ENCODE measurements at places on chromosomes 2 and 18. TPM values are rescaled to one million over a fixed set of nuclear protein-coding genes. Genes with fewer than 3 reads are reported as not detected.

The SKOR2 gene
- not detected for total RNA-seq

The USP34 gene
- total RNA-seq, result 79.4 TPM

DNA sequence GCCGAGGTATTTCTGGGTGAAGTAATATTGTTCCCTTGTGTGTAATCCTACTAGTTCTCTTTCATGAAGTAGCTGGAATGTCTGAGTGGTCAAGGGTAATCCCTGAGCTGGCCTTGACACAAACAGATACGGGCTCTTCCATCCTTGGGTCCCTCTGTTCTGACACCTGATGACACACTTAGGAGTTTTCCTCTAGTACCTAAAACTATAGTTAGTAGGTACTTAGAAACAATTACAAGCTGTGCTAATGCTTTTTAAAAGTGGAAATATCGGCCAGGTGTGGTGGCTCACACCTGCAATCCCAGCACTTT lies 59.2 kb upstream of the IL1R1 start:
- no peak for DNase-seq

The POTEI gene
- not detected for total RNA-seq

The GAL3ST2 gene
- total RNA-seq, result 0.58 TPM

DNA sequence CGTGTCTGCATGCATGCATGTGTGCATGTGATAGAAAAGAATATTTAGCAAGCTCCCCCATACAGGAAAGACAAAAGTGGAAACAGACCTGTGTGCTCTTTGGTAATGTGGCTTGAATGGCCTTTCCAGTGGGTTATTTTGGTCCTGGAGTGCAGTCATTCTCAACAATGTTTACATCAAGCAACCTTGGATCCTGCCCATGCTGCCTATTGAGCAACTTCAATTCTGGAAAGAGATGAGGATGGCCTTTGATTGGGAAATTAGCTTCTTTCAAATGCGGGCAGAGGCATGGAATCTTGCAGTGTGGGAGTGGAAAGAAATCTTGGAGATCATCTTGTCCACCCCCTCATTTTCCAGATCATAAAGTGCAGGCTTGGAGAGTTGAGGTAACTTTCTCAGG lies 87.2 kb upstream of the SMAD2 start:
- DNase-seq, result no peak

The PLEKHB2 gene
- 72.0 TPM for total RNA-seq

The FTCDNL1 gene
- 1.3 TPM for total RNA-seq

The ELOA2 gene
- not detected for total RNA-seq

- DNase-seq, result no peak
Measured at GRCh38 chr2:145845207-145845894, 1325.4 kb upstream of the ZEB2 start.

The MREG gene
- 12.6 TPM for total RNA-seq

- DNase-seq, result no peak
Measured at GRCh38 chr2:234772733-234773060, 179.1 kb upstream of the SH3BP4 start.

GRCh38 chr2:105100046-105100840 lies 62.4 kb downstream of the MRPS9 start:
- no peak for DNase-seq

DNA sequence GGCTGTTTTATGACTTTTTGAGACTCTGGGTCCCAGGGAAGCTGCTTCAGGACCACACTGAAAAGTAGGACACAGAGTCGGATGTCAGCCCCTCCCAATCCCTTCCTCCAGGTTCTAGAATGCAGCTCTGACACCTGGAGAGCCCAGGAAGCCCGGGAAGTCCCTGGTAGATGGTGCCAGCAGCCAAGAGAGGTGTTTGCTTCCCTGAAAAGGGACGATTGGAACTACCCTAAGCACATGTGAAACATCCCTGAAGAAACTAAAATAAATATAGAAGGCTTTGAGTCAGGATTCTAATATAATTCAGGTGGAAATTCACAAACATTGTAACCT lies 163.2 kb upstream of the CYRIA start:
- no peak for DNase-seq

DNA sequence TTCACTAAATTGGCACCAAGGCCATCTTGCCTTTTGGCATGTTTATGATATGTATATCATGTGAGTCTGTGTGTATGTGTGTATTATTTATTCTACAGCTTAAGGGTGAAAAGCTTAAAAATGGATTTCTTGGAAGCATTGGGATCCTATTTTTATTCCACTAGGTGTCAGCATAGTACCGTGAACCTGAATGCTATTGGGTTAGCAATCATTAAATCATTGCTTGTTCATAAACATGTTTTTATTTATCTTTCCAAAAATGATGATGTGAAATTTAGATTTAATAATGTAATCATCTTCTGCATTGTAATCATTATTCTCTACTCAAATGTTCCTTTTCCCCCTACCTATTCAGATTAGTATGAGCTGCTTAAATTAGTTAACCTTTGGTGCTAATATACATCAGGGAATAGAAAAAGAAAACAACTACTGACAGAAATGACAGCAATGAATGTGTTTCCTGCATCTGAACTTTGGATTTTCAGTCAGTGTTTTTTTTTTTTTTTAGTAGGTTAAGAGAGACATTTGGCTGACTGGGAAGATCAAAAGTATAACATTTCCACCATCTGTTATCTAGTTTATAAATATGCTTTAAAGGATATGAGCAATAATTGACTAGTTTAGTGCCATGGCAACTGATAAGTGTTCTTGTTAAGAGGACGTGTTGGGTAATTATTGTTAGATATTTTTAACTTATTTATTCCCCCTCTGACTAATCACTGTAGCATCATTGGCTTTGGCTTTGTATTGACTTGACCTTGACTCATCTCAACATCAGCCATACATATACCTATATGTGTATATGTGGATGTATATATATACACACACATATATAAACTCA lies 14.1 kb upstream of the ZSWIM2 start:
- DNase-seq, result no peak

The COPS7B gene
- 35.1 TPM for total RNA-seq

DNA sequence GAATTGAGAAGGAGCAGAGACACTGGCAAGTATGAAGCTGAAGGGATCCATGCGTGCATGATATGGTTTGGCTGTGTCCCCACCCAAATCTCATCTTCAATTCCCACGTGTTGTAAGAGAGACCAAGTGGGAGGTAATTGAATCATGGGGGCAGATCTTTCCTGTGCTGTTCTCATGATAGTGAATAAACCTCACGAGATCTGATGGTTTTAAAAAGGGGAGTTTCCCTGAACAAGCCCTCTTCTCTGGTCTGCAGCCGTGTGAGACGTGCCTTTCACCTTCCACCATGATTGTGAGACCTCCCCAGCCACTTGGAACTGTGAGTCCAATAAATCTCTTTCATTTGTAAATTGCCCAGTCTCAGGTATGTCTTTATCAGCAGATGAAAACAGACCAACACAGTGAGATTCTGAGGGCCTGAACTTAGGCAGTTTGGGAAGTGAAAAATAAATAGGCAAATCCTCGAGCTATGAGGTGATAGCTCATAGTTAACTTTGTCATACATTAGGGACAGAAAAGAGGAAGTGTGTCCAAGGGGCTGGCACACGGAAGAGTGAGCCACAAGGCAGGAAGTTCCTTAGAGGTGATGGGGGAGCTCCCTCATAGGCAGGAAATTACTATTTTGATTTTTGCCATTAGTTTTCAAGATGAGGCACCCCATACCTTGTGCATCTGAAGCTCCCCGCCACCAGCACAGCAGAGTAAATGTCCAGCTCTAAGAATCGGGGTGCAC lies 658.8 kb upstream of the ID2 start:
- no peak for DNase-seq

The RAB27B gene
- 5.2 TPM for total RNA-seq

GRCh38 chr18:57051657-57052044 lies 95.2 kb upstream of the BOD1L2 start:
- DNase-seq, result no peak

The GPR35 gene
- 5.7 TPM for total RNA-seq

Data from activated CD4-positive, alpha-beta memory T cell treated with anti-CD3 and anti-CD28 coated beads, Interleukin-2, amount 10 ng/mL, durations not matched to agents 7 days and 5 days (primary cell).